ENCODE measurements at places on chromosomes 12 and 14. TPM values are rescaled to one million over a fixed set of nuclear protein-coding genes. Genes with fewer than 3 reads are reported as not detected.

The RNFT2 gene
- 56.3 TPM for total RNA-seq

The VDR gene
- 0.23 TPM for total RNA-seq

The INSM2 gene
- 2.3 TPM for total RNA-seq

The TMEM179 gene
- 56.7 TPM for total RNA-seq

The PRKAB1 gene
- 17.8 TPM for total RNA-seq

The NUDT4 gene
- 70.4 TPM for total RNA-seq

The REM2 gene
- 5.5 TPM for total RNA-seq

The DPY19L2 gene
- total RNA-seq: 35.5 TPM

The BTG1 gene
- total RNA-seq: 21.5 TPM

The SOX5 gene
- total RNA-seq: 72.9 TPM

The DBX2 gene
- total RNA-seq: 6.9 TPM

The PCNX1 gene
- total RNA-seq: 135 TPM

The PLEKHG7 gene
- not detected for total RNA-seq

The TAS2R19 gene
- 7.6 TPM for total RNA-seq

The ANO6 gene
- 20.5 TPM for total RNA-seq

The IGFBP6 gene
- total RNA-seq: 12.7 TPM

Data from diencephalon (tissue), 1 donor.